ENCODE measurements at places on chromosomes 7 and 10.

GRCh38 chr10:124296813-124297788, 121.6 kb downstream of the OAT start:
- DNase-seq: no peak

DNA sequence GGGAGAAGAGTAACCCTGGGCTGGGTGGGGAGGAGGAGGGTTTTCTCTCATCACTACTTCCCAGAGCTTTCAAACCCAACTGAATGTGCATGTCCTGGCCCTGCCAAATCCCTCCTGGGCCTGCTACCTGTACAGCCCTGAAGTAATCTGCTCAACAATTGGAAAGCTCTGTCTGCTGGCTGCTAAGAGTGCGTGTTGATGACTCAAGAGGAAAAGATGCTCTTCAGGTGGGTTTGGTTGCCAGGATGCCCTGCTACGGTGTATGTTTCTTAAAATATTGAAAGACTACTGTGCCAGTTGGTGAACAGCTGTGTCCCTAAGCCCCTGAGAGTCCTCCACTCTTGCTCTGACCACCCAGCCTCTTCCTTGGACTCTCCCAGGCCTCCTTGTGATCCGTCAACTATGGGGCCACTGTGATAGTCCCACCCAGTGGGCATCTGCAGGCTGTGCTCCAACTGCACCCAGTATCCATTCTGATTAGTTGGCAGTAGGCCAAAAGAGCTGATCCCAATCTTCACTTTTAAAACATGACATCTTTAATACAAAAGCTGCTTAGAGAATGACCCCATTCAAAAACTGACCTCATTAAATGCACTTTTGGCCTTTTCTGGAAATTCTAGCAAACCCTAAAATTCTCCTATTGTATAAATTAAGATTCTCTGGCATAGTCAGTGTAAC, 85.6 kb downstream of the AOAH start:
- no peak for DNase-seq

DNA sequence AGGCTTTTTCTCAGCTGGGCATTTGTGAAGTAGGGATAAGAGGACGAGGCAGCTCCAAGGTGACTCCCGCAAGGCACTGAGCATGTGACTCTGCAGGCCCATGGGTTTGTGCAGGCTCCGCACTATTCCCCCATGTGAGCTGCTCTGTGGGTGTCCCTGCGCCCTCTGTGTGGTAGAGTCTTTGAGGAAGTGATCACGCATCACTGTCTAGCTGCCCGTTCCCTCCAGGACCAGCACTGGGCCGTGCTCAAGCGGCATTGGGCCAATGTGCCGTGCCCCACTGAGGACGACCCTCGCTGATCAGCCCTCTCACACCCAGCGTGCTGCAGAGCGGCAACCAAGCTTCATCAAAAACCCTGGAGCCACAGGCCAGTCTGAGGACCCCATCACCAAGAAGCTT, 7.5 kb downstream of the PRKAG2 start:
- no peak for DNase-seq

DNA sequence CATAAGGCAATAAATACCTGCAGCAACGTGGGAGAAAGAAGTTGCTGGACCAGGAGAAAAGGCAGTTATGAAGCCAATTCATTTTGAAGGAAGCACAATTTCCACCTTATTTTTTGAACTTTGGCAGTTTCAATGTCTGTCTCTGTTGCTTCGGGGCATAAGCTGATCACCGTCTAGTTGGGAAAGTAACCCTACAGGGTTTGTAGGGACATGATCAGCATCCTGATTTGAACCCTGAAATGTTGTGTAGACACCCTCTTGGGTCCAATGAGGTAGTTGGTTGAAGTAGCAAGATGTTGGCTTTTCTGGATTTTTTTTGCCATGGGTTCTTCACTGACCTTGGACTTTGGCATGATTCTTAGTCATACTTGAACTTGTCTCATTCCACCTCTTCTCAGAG, 13.0 kb downstream of the DUSP5 start:
- no peak for DNase-seq

DNA sequence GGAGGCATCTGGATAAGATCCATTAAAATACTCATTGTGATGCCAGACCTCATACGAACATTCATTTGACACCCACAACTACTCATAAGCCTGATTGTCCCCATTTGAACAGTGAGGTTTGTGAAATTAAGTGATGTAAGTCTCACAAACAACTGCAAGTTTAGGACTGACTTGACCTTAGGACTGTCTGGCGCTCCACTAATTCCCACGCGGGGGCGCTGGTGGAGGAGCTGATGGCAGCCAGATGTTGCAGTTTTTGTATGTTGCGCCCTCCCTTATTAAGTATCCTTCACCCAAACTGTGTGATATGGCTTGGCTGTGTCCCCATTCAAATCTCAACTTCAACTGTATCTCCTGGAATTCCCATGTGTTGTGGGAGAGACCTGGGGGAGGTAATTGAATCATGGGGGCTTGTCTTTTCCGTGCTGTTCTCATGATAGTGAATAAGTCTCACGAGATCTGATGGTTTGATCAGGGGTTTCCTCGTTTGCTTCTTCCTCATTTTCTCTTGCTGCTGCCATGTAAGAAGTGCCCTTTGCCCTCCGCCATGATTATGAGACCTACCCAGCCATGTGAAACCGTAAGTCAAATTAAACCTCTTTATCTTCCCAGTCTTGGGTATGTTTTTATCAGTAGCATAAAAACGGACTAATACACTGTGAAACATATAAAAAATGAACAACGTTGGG, 20.3 kb upstream of the TIAL1 start:
- peak; percentile 56 for DNase-seq

DNA sequence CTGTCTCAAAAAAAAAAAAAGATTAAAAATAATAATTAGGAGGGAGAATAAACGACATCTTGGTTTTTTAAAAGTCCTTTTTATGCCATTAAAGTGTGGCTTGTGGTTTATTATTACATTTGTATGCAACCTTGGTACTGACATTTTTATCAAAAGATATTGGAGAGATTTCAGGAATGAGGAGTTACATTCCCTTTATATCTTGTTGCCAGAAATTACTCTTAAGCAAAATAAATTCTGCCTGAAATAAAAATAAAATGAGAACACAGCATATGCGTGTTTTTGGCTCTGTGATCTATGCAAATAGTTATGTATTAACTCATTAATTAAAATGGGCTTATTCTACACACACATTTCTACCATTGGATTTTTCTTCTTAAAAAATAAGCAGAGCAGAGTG, 202.4 kb downstream of the BICC1 start:
- peak; percentile 29 for DNase-seq

DNA sequence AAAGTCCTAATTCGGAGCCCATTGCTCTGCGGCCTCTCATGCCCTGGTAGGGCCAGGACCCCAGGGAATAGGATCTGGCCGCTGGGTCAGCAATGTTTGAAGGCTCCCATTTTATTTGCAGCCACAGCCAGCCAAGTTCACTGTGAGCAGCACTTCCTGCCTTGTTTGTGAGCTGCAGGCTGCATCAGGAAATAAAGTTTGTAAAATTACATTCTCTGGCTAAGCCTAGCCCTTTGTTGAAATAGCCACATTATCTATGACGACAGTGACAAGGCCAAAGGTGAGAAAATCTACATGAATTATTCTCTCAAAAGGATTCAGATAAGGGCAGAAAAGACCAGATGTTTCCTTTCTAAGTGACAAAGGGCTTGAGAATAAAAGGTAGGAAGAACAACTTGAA, 23.7 kb upstream of the ITGB1 start:
- DNase-seq: peak; percentile 47

GRCh38 chr7:33623267-33623666, 282.1 kb upstream of the BMPER start:
- DNase-seq: no peak

GRCh38 chr10:130140425-130140824, 4.2 kb downstream of the GLRX3 start:
- no peak for DNase-seq

DNA sequence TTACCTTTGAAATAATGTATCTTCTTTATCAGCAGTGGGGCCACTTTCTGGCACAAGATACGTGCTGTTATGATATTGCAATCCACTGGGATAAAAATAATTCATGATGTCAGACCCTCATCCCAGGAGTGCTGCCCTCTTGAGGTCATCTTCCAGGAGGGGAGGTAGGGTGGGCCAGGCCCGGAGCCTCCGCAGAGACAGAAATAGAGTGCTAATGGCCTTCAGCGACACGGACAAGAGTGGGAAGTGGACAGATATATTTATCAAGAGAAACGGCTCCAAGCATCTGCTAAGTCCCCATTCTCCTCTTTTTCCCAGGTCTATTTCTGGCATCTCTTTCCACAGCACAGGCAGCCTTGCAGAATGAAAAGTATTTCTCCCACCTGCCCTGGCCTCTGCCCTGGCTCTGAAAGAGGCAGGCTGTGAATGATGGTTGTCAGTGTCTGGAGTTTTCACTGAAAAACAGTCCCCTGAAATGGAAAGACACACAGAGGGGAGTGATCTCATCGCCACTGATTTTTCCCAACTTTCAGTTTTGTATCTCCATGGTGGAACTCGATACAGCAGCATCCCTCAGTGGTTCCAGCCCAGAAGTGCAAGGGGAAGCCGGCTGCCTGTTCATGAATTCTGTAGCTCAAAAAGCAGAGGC, 251.7 kb upstream of the MYO3A start:
- no peak for DNase-seq

DNA sequence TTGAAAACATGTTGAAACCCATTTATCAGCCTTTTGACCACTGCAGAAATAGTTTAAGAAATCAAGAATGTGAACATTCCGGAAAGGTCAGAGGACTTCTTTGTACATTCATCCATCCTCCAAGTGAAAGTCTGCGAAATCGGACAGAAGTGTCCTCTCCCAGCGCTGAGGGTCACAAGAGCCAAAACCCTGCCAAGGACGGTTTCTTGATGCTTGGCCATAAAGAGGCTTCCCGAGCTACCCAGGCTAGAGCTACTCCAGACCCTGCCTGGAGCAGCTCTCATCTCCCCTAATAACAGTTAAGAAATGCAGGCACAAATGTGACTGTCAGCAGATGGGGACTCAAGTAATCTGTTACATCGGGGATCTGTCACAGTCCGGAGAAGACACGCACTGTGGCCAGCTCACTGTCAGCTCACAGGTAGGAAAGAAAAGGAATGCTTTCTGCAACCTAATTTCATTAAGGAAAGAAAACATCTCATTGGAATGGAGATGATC, 4.5 kb upstream of the CYTH3 start:
- DNase-seq: no peak

- DNase-seq: no peak
Observed at GRCh38 chr10:74868392-74868977, 42.1 kb downstream of the KAT6B start.

- no peak for DNase-seq
Observed at GRCh38 chr7:43803865-43804264, 45.4 kb downstream of the BLVRA start.

GRCh38 chr7:66697449-66698438, 42.8 kb upstream of the RABGEF1 start:
- peak; percentile 71 for DNase-seq

DNA sequence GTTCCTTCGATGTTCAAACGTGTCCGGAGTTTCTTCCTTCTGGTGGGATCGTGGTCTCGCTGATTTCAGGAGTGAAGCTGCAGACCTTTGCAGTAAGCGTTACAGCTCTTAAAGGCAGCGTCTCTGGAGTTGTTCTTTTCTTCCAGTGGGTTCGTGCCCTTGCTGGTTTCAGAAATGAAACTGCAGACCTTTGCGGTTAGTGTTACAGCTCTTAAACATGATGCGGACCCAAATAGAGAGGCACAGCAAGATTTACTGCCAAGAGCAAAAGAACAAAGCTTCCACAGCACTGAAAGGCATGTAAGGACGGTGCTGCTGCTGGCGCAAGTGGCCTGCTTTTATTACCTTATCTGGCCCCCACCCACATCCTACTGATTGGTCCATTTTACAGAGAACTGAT, 931.4 kb downstream of the IPMK start:
- DNase-seq: no peak

GRCh38 chr7:45107356-45107755, 4.1 kb downstream of the TBRG4 start:
- DNase-seq: no peak

GRCh38 chr10:34504534-34504933, 310.6 kb downstream of the PARD3 start:
- DNase-seq: no peak

GRCh38 chr7:55055479-55055878, 36.7 kb downstream of the EGFR start:
- peak; percentile 83 for DNase-seq

Data from fibroblast of gingiva (primary cell).